Non-pigmented ciliary epithelial cell (primary cell): ENCODE measurements at places on chromosomes 1 and 21.

DNA sequence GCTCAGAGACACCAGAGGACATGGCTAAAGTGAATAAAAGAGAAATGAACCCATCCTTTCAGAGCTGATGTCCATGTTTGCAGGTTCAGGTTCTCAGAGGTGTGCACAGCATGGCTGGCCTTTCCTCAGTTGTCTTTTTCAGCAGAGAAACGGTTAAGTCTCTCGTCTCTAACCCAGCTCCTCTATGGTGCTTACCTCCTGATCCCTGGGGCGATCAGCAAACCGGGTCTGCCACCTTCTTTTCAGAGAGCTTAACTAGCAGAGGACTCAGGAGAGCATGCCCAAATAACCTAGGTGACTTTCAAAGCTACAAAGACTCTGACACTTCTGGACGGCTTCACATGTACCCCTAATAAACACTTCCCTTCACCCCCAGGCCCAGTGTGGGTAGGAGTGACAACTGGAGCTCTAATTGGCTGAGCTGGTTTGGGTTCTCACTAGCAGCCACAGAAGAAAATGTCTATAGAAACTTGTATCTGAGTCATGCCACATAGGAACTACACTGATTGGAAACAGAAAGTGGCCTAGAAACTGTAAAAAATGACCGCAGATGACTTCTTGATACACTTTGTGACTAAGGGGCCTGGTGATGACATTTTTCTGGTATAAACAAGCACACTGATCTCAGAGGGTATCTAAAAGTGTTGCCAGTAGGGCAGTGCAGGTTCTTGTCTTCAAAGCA lies at the start of gene AIM2:
TSS of gene AIM2 (minus strand) at position 329 of the 682 bp plus-strand sequence. CDS start 3,267 bp downstream, outside the sequence.
- no peak for DNase-seq

GRCh38 chr1:36095760-36096405 lies 7.2 kb downstream of the ADPRS start:
- no peak for DNase-seq

- DNase-seq = no peak
Observed at GRCh38 chr1:36885540-36886357, 148.6 kb downstream of the GRIK3 start.

DNA sequence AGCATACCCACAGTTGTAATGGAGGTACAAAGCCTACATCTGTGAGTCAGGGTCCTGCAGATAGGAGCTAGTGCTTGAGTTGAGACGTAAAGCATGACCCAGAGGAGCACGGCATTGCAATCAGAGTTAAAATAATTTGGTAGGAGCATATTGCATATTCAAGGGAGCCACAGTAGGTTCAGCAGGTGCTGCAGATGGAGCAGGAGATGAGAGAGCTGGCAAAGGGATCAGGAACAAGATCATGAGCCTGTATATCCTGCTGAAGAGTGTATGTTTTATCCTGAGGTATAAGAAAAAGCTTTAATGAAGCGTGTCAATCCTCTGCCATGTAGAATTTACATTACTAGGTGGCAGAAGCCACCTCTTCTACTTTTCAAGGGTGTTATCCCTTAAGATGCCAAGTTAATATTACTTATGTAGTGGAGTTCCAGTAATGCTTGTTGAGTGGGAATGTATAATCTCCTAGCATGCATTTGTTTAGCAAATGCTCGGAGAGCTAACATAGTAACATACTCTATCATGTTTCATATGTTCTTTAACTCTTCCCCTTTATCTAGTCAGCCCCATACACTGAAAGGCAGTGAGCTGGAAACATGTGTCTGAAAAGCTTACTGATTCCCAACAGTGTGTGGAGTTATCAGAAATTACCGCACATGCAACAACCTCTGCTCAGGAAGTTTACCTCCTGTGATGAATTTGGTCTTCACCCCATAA lies 300.3 kb downstream of the GRIK1 start:
- no peak for DNase-seq

- no peak for DNase-seq
Observed at GRCh38 chr1:246318622-246319021, 188.5 kb downstream of the SMYD3 start.

DNA sequence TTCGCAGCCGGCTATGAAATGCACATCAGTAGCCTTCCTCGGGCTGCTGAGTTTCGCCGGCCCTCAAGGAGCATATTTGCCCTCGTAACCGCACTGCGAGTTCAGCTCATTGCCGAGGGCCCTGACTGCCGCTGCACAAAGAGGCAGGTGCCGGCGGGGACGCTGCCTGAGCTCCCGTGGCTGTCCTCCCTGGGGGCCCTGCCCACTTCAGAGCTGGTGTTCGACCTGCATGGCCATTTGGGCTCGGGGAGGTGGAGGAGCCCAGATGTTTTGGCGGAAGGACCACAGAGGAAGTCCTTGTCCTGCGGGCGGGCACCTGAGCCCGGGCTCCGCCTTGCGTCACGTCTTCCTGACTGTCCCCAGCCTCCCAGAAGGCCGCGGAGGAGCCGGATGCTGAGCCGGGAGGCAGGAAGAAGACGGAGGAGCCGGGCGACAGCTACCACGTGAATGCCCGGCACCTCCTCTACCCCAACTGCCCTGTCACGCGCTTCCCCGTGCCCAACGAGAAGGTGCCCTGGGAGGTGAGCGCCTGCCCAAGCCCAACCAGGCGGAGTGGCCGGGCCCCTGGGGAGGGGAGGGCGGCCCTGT lies 29.9 kb upstream of the LRRC3 start:
- DNase-seq = no peak

DNA sequence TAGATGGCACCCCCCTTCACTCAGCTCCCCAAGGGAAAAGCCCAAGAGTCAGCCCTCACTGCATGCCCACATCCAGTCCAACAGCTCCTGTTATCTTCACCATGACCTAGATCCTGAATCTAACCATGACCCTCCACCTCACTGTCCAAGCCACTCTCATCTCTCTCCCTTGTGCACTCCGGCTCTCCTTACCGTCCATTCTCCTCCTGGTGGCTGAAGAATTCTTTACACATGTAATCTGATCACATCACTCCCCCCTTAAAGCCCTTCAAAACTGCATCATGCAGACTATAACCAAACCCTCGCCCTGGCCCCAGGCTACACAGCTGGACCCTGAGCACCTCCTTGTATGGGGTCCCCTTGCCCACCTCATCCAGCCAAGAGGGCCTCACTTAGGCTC lies 14.0 kb upstream of the PAQR7 start:
- DNase-seq = no peak

DNA sequence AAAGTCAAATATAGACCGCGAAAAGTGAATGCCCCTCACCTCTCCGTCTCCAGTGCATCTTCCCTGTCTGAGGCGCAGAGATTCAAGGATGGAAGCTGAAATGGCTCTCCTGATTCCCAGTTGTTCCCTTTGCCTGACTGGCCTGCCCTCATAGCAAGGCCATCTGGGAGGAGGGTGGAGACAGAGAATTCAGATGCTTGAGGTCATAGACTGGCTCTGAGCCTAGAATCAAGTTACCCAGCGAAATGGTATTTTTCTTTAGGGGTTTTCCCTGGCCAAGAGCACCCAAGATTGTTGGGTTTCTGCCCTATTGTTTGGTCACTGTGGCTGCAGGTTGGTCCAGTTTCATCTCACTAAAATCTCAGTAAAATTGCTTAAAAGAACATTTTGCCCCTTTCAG lies 7.2 kb downstream of the METTL13 start:
- peak; percentile 47 for DNase-seq

DNA sequence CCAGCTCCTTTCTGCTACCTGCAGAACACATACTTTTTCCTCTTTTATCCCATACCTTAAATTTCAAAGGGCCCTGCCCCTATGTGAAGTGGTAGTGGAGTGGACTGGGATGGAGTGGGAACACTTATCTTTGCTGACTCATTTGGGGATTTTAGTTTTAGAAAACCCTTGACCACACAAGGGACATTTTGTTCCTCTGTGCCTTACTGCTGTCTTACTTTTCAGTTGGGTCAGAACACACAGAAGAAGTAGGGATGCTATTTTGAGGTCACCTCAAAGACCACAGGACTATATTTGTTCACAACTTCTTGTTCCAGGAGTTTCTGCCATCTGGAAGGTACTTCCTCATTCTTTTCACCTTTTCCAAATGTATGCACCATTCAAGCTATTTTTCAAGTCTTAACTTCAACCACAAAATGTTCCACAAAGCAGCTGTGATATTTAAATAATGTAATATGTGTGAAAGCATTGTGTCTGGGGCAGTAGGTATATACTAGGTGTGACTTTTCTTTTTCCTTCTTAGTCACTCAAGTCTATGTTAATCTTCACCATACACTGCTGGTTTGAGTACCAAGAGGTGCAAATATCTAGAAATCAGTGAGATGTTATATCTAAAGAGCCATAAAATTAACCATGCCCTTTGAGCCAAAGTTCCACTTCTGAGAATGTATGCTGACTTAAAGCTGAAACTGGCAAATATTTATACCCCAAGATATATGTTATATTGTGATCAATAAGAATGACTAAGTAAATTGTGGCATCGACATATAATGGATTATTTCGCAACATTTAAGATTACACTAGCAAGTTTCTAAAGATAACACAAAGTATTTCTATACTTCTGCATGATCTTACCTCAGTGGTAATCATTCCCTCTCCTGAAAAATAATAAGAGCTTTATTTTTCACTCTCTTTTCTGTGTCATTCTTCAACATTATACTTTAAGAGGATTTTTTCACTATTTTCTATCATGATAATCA lies 308.5 kb downstream of the MRPL39 start:
- no peak for DNase-seq

DNA sequence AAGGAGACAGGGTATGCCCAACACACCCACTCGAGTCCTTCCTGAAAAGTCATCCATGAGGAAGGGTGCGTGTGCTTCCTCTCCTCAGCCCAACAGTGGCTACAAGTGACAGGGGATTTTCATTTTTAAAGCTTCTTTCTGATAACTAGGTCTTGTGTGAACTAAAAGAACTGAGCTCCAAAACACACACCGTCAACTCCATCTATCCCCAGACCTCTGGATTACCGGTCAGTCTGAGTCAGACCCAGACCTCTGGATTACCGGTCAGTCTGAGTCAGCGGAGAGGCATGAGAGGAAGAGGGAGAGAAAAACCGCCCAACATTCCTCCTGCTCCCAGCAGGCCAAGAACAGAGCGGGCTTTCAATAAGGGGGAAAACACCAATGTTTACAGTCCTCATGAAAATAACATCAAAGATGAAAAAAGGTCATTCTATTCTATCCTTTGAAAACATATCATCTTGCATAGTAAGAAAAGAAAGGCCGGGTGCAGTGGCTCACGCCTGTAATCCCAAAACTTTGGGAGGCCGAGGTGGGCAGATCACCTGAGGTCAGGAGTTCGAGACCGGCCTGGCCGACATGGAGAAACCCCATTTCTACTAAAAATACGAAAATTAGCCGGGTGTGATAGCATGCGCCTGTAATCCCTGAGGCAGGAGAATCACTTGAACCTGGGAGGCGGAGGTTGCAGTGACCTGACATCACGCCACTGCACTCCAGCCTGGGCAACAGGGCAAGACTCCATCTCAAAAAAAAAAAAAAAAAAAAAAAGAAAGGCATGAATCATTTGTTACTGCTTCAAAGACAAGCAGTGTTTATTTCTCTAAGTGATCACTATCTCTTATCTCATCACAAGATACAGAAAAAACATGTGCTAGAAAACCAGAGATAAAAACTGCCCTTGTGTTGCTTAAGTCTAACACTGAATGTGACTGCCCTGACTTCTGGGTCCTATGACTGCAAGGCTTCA lies 3.4 kb downstream of the PTTG1IP start:
- peak; percentile 94 for DNase-seq

- no peak for DNase-seq
Observed at GRCh38 chr1:236691348-236691747, 5.0 kb downstream of the ACTN2 start.

DNA sequence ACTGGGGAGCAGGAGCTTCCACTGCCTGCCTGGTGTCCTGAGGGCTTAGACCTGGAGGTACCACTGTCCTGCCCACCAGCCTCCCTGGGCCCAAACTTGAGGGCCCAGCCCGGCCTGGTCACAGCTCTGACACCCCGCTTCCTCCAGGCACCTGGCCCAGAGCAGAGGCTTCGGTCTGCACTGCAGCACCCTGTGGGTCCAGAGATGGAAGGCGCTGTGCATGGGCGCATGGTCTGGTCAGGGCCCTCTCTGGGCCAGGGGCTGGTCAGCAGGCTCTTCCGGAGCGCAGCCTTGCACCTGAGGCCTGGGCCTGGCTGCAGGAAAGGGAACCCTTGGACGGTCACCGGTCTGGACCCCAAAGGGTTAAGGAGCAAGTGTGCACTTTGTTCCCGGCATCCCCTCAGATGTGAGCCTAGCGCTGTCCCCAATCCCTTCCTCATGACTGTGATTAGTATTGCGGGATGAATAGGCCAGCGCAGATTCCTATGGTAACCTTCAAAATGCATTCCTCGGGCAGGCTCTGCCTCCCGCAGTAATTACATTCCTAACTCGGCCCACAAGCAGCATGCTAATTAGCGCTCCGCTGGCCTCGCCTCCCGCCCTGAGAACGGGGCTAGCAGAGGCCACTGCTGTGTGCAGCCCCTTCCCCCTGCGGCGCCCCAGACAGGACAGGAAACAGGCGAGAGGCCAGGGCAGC lies 36.3 kb downstream of the PRDM16 start:
- DNase-seq = no peak

DNA sequence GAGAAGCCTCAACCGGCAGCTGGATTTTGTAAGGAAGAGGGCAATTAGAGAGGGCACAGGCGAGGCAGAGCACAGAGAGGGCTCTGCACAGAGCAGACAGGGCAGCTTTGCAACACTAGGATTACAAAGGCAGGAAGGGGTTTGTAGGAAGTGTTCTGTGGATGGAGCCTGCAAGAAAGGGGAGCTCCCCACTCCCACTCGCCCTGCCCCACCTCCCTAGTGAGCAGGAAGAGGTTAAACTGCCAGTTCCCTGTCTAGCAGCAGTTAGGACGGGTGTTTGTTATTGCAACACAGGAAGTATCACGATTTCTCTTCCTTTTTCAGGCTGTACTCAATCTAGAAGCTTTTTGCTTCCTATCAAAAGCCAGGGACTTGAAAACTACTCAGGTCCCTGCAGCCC lies 63.3 kb upstream of the LRRC8D start:
- no peak for DNase-seq

DNA sequence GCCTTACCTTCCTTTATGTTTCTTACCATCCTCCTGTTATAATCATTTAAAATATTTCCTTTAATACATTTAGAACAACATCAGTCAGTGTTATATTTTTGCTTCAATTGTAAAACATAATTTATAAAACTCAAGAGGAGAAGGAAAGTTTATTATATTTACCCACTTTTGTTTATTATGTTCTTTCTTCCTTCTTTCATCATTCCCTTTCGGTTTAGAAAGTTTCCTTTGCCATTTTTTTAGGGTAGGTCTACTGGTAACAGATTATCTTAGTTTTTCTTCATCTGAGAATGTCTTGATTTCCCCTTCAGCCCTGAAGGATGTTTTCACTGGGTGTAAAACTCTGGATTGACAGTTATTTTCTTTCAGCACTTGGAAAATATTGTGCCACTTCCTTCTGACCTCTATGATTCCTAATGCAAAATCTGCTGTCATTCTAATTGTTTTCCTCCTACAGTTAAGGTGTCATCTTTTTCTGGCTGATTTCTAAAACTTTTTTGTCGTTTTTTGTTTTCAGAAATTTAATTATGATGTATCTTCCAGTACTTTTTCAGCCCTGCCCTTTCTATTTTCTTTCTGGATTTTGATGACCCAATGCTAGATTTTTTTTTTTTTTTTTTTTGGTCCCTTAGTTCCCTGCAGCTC lies 25.0 kb downstream of the PTPN22 start:
- DNase-seq = no peak

- no peak for DNase-seq
Observed at GRCh38 chr1:37892151-37893047, 33.0 kb upstream of the MTF1 start.

GRCh38 chr21:27339902-27340301 lies 373.0 kb upstream of the ADAMTS5 start:
- DNase-seq = no peak
